ENCODE measurements at places on chromosomes 16 and 17.

- DNase-seq, result no peak
Measured at GRCh38 chr17:20979792-20980083, 63.1 kb downstream of the USP22 start.

DNA sequence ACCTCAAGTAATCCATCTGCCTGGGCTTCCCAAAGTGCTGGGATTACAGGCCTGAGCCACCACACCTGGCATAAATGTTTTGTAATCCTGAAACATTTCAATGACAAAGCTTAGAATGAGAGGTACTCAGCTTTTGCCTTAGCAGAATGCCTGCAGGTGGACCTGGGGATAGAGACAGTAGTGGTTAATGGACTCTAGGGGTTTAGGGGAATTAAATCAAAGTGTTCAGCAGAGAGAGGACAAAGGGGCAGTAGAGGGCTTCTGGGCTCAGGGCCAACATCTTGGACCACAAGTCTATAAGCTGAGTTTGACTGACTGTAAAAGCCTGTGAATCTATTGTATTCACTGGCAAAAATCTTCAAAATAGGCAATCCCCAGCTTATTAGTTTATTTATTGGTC is 36.0 kb upstream of the MED13 start:
- no peak for DNase-seq

GRCh38 chr17:80782536-80783427 is 208.9 kb upstream of the CHMP6 start:
- no peak for DNase-seq

GRCh38 chr17:45777388-45777787 is 6.7 kb upstream of the CRHR1 start:
- DNase-seq, result no peak

- DNase-seq, result no peak
Measured at GRCh38 chr17:56502120-56502654, 91.3 kb upstream of the NOG start.

- DNase-seq, result no peak
Measured at GRCh38 chr17:19796457-19796856, 48.4 kb upstream of the ALDH3A1 start.

DNA sequence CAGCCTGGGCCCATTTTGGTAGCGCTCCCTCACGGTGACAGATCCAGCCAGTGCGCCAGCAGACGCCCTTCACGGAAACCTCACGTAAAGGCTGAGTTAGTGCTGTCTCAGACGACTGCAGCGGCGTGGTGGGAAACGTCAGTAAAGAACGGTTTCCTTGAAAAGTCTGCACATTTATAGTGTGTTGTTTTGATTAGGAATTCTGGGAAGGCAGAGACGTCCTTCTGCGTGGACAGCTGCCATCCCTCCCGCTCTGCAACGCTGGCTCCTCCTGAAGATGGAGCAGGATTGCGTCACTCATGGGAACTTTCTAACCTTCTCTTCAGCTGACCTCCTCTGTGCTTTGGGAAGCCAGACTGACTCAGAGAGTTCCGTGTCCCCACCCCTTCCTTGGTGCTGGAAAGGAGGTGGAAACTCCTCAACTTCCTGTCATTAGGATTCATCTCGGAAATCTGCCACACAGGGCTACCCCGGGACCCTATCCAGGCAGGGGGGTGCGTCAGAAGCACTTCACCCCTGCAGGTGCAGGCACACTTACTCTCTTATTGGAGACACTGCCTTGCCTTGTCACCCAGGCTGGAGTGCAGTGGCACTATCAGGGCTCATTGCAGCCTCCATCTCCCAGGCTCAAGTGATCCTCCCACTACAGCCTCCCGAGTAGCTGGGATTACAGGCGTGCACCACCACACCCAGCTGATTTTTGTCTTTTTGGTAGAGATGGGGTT is 24.3 kb upstream of the CRISPLD2 start:
- DNase-seq, result peak; percentile 97

DNA sequence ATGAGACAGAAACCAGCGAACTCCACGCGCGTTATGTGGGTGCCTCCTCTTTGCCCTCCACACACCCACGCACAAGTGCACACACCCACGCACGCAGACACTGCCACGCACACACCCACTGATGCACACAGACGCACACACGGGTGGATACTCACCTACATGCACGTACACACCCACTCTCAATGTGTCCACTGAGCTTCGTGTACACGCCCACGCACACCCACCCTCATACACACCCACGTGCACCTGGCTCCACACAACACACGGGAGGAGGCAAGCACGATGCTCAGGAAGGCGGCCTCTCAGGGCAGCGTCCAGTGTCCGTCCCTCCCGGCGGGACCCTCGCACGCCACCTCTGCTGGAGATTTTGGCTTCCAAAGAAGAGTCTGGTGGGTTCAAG is 4.2 kb downstream of the RFNG start:
- no peak for DNase-seq

Measured in cardiac fibroblast (primary cell).